Stimulated activated CD8-positive, alpha-beta memory T cell treated with anti-CD3 and anti-CD28 coated beads, Interleukin-7, amount 100 ng/mL, for 24 hours (primary cell): ENCODE measurements at places on chromosomes 6 and 20.

DNA sequence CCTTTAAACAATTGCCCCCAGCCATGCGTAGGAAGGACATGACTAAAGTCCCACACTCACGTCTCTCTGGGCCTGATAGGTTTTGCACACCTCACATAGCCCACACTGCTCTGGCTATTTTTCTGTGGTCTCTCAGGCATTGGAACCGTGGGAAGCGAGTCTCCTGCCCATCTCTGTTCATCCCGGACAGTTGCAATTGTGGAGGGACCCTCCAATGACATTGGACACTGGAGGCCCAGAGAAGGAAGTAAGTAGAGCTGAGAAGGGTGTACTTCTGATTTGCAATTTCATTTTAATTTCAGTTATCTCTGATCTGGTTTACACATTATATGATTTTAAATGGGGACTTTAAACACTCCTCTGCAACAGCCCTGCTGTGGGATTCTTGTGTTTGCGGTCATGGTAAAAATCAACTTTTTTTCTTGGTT lies 23.3 kb upstream of the CST3 start:
- no peak for DNase-seq

GRCh38 chr6:150999576-150999975 lies 134.1 kb downstream of the MTHFD1L start:
- DNase-seq = no peak

DNA sequence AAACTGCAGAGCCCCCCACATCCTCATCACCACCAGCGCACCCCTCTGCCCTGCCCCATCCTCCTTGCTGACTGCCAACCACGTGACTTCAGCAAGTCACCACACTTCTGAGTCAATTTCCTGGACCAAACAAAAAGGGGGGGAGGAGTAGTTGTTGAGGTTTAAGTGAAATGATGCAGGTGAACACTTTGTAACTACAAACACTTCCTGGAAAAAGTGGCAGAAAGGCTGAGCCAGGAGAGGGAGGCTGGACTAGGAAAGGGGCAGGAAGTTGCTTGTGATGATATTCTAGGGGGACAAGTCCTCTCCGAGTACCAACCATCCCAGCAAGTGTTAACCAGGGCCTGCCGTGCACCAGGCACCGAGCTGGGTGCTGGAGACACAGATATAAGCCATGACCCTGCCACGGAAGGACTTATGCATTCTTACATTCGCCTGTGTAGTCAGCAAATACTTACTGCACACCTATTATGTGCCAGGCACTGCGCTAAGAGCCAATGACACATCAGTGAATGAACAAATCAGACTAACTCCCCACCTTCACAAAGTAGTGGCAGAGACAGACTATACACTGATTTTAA lies 67.3 kb downstream of the PREX1 start:
- DNase-seq = no peak

DNA sequence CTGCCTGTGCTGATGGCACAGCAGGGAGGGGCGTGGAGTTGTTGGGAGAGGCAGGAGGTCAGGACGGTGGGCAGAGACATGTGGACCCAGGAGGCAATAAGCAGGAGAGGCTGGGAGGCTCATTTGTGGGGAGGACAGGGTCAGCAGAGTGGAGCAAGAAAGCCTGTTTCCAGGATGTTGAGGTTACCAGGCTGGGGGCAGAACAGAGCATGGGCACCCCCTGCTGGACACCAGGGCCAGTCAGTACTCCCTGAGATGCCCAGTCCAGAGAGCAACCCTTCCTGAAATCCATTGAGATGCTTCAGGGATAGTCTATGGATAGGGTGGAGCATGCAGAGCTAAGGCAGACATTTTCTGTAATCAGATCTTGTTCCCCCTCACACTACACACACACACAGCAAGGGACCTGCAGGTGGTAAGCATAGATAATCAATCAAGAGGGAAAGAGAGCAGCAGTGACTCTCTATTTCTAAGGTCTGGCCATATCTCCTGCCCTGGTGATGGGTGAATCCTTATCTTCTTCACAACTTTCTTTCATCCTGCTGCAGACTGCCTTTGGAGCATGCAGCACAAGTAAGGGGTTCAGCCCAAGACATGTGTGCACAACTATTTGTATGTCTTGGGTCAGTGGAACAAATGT lies 41.7 kb downstream of the MOCS1 start:
- no peak for DNase-seq

DNA sequence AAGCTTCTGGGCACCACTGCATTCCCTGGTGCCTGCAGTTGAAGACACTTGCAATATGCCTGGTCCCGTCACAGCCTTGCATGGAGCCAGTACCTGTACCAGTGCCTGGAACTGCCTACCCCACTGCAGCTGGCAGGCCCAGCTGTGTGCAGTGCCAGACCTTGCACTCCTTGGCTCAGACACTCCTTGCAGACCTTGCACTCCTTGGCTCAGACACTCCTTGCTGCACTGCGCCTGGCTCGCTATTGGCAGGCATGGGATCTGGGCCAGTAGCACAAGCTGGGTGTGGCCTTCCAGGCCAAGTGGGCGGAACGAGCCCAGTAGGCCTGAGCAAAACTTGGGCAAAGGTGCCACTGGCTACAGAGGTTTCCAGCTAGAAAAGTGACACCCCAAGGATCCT lies 1189.1 kb downstream of the GRIK2 start:
- DNase-seq = no peak

DNA sequence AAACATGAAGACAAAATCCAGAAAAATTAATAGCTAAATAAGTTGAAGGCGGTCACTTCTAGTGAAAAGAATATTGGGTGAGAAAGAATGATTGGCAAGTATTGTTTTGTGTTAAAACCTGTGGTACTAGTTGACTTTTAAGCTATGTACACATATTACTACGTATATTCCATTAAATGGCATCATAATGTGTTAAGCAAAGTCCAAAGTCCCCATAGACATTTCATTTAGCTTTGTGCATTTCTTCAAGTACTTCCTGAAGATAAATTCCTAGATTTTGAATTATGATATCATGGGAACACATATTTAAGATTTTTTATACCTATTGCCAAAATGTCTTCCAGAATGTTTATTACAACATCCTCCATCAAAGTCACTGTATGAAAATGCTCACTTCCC lies 272.7 kb upstream of the IRAK1BP1 start:
- DNase-seq = no peak

DNA sequence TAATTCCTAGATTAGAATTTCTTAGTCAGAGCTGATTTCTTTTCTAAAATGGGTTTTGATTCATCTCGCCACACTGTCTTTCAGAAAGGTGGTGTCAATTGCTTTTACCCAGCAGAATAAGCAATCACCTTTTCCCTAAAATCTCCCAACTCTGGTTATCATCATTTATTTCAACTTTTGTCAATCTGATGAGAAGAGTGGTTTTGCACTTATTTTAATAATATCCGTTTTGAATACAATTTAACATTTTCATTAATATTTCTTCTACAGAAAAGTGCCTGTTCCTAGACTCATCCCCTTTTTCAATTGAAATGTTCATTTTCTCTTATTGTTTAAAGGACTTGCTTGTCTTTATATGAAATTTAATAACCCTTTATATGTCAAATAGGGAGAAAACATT lies 8.2 kb upstream of the NCR2 start:
- no peak for DNase-seq

DNA sequence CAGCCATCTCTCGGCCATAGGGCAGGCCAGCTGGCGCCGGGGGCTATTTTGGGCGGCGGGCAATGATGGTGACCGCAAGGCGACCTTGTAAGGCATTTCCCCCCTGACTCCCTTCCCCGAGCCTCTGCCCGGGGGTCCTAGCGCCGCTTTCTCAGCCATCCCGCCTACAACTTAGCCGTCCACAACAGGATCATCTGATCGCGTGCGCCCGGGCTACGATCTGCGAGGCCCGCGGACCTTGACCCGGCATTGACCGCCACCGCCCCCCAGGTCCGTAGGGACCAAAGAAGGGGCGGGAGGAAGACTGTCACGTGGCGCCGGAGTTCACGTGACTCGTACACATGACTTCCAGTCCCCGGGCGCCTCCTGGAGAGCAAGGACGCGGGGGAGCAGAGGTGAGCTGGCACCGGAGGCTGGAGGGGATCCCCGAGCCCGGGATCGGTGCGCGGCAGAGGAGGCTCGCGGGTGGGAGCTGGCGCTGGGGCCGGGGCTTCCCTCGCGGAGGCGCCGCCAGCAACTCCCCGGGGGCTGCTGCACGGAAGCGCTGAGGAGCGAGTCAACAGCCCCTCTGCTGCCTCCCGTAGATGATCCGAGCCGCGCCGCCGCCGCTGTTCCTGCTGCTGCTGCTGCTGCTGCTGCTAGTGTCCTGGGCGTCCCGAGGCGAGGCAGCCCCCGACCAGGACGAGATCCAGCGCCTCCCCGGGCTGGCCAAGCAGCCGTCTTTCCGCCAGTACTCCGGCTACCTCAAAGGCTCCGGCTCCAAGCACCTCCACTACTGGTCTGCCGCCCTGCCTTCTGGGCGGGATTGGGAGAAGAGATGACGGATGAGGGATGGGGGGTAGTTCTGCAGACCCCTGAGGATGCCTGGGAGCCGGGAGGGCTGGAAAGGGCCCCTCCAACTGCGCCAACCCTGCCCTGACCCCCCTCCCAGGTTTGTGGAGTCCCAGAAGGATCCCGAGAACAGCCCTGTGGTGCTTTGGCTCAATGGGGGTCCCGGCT lies at the start of the genes CTSA and NEURL2:
CTSA (plus strand) TSS at position 351 of the 999 bp plus-strand sequence; CDS start at position 585, 234 bp downstream.
NEURL2 (minus strand) TSS at position 224 of the 999 bp plus-strand sequence; CDS start at position 7, 217 bp downstream.
- DNase-seq = peak; percentile 76

DNA sequence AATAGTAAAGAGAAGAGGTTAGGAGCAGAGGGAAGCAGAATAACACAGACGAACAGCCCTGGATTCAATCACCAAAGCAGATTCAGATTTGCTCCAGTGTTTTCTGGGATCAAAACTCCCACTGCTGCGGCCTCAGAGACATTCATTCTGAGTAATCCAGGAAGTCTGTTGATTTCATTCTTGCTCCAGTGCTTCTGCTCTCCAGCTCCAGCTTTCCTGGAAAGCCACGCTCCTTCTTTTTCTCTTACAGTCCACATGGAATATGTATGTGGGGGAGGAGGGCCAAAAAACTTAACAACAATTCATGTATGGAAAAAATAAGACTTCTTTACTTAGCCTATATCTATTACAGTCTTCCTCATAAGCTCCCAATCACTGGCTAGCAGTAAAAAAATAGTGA lies 26.4 kb upstream of the UST start:
- DNase-seq = no peak

- no peak for DNase-seq
These were observed 35.3 kb downstream of the EFCAB8 start for GRCh38 chr20:32894026-32894483.

DNA sequence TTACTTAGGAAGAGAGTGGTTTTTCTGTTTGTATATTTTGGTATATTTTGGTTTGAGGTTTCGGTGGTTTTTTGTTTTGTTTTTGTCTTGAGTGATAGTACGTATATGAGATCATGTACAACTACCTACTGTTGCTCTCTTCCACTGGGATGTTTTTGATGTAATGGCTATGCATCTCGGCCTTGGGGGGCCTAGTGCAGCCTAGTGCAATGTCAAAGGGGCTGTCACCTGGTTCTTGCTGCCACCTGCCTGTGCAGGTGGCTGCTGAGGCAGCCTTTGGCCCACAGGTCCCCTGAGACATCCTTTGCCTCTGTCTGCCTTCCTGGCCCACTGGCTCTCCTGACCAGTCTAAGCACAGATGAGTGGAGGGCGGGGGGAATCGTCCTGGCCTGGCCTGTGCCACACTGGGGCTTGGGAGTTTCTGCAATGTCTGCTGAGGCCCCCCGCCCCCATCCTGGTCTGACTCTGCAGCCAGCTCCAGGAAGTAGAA lies 546.6 kb downstream of the CD83 start:
- no peak for DNase-seq

DNA sequence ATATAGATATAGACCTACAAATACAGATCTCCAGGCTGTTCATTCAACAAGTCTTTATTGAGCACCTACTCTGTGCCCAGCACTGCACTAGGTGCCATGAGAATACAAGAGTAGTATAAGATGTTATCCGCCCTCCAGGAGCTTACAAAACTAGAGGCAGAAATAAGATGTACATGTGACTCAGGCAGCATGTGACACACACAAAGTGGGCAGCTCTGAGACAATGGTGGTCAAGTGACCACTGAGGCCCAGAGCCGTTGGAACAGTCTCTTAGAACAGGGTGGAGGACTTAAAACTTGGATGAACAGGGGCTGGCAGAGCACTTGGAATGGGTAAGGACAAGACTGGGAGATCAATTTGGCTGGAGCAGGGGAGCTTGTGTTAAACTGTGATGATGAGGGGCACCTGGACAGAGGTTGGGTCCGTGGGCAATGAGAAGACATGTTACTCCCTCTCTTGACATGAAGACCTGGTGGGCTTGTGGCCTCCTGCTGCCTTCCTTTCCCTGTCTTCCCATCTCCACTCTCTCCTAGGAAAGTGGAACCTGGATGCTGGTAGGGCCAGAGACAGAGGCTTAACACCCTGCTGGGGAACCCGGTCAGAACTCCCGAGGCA lies 21.2 kb downstream of the TRIM15 start:
- DNase-seq = no peak

DNA sequence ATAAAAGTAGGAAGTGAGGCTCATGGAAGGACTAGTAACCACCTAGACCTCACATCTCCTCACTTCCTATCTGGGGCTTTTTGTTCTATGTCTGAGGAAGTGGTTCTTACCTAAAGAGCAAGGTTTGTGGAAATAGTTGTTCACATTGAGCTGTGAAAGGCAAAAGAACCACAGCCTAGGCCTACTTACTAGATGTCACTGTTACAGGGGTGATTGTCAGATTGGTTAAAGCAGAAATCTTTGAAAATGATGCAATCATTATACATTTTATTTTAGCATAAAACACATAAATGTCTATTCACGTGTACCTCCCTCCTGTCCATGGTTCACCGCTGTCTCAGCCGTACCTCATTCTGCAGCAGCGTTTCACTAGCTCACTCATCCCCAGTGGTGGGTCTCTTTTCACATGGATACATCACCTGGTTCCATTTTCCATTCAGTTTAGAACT lies 268.8 kb downstream of the TMEM242 start:
- no peak for DNase-seq

- DNase-seq = no peak
These were observed 481.4 kb downstream of the PTPRT start for GRCh38 chr20:42708266-42708665.
